Fibroblast of lung (primary cell): ENCODE measurements at places on chromosomes 6 and 20. TPM values are rescaled to one million over a fixed set of nuclear protein-coding genes. Genes with fewer than 3 reads are reported as not detected.

Gene SLPI
- total RNA-seq: 0.17 and 0.77 TPM in 2 replicates

DNA sequence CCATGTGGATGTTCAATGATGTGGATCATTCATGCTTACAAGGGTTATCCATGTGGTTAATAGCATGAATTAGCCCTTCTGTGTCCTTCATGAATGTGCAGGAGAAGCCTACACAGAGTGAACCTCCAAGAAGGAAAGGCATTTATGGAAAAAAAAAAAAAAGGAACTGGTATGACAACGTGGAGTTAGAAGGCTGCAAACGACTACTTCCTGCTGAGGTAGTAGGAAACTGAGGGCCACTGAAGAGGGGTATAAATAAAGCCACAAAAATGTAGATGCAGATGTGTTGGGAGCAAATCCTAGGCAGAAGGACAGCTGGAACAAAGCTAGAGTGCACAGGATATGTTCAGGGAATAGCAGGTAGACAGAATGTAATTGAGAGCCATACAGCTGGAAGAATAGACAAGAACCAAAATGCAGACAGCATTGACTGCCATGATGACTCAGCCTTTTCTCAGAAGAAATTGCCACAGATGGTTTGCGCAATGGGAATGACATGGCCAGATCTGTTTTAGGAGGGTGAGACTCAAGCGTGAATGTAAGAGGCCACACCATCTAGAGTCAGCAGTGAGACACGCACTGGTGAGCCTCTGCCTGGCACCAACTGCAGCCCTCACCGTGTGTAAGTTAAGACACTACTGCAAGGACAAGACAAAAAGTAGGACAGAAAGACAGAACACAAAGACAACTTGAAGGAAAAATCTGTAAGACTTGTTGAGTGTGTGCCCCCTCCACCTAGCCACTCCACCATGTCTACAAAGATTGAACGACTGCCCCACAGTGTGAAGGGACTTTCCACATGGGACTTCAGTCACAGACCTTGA, 79.8 kb downstream of the KIF13A start:
- DNase-seq: peak; percentile 98

DNA sequence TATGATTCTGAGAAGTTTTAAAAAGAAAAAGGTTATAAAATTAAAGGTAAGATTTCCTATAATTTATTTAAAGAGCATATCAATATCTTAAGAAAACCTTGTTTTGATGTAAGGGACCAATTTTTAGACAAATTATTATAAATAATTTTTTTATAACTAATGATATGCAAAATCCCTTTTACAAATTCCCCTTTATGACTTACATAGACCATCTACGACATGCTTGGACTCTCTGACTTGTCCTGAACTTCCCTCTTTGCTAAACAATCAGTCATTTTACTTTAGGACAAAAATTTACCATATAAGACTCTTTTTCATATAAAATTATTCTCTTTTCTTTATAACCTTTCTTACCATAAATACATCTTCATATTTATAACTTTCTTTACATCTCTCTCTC, 15.3 kb upstream of the ANGPT4 start:
- no peak for DNase-seq

Gene KCNK5
- total RNA-seq: under 0.01 and 0.26 TPM in 2 replicates
